ENCODE measurements at places on chromosomes 4 and X.

DNA sequence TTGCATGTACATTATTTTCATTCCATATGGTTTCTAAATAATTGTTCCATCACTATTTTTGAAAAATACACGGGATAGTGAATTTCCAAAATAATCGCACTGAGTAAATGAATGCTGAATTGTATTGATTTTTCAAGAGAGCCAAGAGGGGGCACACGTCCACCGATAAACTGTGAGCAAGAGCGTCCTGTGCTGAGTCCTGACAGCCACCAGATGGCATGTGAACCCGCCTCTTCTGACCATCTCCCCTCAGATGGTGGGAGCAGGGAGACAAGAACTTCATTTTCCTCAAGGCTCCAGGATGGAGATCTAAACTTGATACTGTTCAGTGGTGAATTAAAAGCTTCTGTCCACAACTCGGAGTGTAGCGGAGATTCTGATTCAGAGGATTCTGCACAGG is 30.6 kb upstream of the IL9R start:
- no peak for DNase-seq

DNA sequence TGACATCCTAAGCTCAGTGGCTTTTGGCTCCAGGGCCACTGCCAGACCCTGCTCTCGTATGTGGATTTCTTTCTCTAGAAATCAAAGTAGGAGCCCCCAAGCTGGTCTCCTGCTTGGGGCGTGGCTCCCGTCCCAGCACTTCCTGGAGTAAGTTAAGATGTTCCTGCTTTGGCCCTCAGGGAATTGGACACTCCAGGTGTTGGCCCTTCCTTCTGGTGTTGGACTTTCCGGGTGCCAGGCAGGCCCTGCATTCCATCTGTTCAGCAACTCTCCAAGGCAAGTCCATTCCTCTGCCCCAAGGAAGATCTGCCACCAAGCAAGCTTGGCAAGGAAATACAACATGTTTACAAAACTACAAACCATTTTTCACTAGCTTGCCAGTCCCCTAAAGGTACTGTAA is 22.1 kb upstream of the GPC4 start:
- no peak for DNase-seq

DNA sequence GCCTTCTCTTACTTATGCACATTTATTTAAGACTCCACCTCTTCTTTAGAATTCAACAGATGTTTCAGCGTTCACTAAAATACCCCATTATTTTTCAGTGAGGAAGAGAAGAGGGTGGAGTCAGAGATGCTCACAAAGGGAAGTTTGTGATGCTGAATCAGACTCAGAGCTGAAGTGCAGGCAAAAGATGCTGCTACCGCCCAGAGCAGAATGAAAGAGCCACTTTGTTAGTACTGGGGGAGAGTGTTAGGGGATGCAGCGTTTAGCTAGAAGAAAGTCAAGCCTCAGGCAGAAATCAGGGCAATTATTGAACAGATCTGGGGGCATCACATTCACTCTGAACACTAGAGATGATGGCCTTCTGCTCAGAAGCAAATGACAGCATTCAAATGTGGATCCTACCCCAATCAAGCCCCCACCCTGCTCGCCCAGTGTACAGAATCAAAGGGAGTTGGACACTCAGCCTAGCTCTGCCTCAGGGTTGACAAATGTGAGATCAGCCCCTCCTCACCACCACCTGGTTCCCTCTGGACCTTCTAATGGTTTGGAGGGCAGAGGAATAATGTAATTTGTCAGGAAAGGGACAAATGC is 138.3 kb downstream of the UNC5C start:
- DNase-seq = no peak

GRCh38 chr4:150828159-150828558 is 186.9 kb downstream of the LRBA start:
- no peak for DNase-seq

GRCh38 chrX:38804682-38805431 is 3.6 kb downstream of the MID1IP1 start:
- DNase-seq = no peak

DNA sequence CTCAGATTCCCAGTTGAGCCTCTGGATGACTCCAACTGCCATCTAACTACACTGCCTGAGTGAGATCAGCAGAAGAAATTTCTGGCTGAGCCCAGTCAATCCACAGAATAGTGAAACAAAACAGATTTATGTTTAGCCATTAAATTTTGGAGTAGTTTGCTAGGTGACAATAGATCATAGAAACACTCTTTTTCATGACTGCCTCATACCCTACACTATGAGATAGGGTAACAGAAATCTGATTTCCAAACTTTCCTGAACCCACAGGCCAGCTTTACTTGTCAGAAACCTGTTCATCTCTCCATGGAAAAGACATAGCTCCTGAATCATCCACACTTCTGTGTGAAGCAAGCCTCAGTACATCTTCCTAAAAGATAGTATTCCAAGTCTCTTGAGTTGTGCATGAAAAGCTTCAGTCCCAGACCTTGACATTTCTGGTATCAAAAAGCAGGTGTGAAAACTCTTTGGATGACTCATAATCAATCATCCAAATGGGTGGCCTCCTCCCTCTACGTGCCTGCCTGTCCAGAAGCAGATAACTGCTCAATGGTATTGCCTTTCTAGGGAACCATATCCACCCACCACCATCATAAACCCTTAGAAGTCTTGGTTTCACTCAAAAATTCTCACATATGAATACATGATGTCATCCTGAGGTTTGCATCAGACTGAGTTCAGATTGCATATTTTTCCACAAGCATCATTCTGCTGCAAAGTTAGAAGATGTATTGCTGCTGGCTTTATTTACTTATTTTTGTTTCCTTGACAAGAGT is 47.5 kb upstream of the RAP2C start:
- no peak for DNase-seq

DNA sequence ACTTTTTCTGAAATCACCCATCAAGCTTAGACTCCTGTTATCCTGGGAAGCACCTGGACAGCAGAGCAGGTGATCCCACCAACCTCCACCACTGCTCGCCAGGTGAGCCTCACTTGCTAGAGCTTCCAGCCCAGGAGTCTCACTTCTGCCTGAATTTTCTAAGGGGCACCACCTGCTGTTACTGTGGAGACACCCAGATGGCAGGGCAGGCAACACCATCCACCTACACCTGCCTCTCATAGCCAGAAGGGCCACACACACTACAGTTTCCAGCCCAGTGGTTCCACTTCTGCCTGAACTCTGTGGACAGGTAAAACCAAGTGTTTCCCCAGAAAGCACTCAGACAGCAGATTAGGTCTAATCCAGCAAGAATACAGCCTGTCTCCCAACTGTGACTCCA is 262.0 kb downstream of the ARAP2 start:
- no peak for DNase-seq

- DNase-seq = no peak
Observed at GRCh38 chrX:133638285-133638684, 223.0 kb upstream of the GPC4 start.

DNA sequence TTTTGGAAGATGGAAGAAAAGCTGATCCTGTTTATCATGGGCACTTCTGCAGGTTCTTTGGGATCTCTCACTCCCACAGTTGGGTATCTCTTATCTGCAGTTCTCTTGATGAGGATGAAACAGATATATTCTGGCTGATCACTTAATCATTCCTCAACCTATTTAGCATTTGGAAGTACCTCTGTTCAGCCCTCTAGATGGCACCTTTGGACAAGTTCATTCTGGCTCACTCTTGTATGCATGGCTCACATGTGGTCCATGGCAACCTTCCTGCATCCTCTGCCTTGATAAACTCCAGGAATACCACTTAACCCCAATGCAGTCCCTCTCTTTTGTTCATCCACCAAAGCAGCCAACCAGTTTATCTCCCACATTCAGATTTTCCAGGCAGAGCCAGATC is 74.2 kb downstream of the SMARCA5 start:
- DNase-seq = no peak

GRCh38 chr4:75306506-75306905 is 207.7 kb downstream of the RCHY1 start:
- DNase-seq = no peak

DNA sequence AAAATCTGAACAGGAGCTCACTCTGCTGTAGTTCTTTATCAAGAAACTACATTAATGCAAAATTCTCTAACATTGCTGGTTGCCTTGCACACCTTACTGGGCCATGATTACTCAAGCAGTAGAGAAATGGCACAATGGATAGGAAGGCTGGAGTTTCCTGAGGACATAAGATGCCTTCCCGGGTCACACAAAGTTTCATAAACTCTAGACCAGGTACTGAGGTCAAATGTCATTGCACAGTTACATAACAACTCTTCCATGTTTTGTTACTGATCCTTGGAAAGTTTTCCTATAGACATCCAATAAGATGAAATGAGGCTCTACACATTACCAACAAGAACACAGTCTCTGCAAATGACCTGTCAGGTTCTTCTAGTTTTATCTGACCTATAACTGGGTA is 9.9 kb downstream of the TEC start:
- no peak for DNase-seq

GRCh38 chr4:34422472-34423175 is 1821.7 kb downstream of the ARAP2 start:
- DNase-seq = peak; percentile 12

- no peak for DNase-seq
Observed at GRCh38 chr4:1243451-1244080, 5.4 kb downstream of the CTBP1 start.

- DNase-seq = no peak
Observed at GRCh38 chrX:150902434-150903109, 4.1 kb upstream of the CD99L2 start.

DNA sequence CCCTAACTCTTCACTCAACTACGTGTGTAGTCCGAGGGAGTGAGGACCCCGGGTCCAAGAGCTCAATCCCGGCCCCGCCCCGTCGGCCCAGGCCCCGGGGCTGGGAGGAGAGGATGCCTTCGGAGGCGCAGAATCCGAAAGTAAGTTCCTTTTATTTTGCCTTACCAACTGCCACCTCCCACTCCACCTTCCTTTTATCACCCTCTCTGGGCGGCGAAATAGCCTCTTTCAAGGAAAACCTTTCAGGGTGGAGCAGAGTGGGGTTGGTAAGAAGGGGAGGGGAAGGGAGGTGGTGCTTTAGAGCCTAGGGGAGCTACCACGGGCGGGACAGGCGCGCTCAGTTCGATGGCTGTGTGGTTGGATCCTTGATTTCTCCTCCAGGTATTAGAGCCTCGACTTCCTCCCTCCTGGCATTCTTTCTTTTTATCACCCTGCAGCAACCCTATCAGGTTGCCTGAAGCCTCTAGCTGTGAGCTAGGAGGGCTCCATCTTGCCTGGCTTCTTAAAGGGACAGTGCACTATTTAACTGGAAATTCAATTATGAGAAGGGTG is 191.2 kb downstream of the RRAGB start:
- DNase-seq = peak; percentile 9

DNA sequence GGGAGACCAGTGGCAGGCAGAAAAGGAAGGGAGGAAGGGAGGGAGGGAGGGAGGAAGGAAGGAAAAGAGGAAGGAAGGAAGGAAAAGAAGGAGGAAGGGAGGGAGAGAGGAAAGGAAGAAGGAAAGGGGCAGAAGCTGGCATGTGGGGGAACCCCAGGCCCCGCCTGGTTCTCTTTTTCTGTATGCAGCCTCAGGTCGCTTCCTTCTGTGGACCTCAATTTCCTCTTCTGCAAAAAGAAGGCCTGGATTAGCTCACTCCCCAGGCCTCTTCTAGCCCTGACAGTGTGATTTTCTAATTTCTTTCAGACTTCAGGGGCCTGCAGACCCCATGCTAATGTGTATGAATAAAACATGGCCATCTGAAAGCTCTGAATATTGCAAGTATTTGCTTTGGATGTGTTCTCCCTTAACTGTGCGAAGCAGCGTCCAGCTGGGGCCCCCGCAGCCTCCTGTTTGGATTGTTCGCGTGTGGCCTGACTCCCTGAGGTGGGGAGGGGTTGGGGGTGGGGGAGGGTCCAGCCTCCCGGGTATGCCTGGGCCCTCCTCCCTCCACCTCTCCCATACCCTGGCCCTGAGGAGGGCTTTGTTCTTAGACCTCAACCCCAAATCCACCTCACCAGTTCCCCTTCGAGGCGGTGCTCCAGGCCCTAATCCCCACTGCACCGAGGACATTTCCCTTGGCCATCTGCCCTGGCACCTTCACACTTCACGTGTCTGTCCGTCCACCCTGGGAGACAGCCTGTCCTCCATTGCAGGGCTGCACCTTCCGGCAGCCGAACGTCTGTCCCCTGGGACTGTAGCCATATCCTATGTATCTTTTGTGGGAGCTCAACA is 199.9 kb upstream of the ATP6AP2 start:
- no peak for DNase-seq

DNA sequence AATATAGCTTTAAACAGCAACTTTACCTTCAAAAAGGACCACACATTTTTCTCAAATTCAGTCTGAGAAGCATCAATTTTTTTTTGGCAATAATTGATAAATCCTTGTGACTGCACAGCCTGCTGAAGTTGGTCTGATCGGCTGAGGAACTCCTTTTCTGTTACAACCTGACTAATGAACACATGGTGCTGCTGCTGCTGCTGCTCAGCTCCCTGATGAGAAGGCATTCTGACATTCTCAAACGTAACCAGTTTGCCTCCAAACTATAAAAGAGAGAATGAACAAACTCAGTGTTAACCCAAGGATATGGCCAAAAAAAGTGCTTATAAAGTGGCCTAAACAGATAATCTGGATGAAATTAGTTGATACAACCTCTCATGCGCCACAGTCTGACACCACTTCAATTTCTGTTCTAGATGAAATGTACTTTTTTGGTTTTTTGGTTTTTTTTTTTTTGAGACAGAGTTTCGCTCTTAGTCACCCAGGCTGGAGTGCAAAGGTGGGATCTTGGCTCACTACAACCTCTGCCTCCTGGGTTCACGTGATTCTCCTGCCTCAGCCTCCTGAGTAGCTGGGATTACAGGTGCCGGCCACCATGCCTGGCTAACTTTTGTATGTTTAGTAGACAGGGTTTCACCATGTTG is 26.5 kb downstream of the SEC31A start:
- DNase-seq = no peak

GRCh38 chr4:57059890-57060716 is 50.1 kb downstream of the IGFBP7 start:
- no peak for DNase-seq

DNA sequence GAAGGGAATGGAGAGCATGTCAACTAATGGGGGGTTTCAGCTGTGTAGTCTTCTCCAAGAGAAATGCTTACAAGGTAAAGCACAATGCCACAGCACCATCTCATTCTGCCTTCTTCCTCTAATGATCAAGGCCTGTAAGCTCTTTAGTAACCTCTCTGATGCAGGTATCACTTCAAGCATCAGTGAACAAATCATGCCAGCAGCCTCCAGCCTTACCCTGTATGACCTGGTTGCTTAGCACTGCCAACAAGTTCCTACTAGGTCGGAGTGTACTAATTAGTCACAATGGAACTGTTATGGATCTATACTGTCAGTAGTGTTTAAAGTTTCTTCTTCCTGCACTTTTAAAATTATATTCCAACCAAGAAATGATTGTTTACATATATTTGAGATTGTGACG is 197.7 kb downstream of the GRID2 start:
- DNase-seq = no peak

- DNase-seq = peak; percentile 15
Observed at GRCh38 chr4:108651014-108651791, 804 bp downstream of the OSTC start.

DNA sequence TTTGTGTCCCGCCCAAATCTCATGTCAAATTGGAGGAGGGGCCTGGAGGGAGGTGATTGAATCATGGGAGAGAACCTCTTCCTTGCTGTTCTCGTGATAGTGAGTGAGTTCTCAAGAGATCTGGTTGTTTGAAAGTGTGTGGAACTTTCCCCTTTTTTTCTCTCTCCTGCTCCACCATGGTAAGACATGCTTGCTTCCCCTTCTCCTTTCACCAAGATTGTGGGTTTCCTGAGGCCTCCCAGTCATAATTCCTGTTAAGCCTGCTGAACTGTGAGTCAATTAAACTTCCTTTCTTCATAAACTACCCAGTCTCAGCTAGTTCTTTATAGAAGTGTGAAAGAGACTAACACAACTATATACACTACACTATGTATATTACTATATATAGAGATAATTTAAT is 697.8 kb upstream of the HS3ST1 start:
- no peak for DNase-seq

- no peak for DNase-seq
Observed at GRCh38 chrX:16067886-16068515, 55.4 kb upstream of the GRPR start.

Measured in renal pelvis (tissue), 12 donors.